ENCODE measurements at places on chromosomes 11 and 22.

DNA sequence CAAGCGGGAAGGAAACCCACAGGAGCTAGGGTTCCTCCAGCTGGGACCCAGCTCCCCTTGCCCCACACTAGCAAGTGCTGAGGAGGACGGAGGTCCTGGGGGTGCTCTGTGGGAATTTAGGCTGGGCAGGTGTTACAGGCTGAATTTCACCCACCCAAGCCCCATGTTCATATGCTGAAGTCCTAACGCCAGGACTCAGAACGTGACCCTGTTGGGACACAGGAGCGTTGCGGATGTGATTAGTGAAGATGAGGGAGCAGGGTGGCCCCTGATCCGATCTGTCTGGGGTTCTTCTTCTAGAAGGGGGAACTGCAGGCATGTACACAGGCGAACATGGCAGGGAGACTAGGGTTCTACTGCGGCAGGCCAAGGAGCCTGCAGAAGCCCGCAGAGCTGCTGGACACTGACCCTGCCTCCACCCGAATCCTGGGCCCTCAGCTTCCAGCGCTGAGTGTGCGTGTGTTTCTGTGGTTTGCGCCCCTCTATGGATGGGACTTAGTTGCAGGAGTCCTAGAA, 103.4 kb upstream of the FGF3 start:
- no peak for DNase-seq

GRCh38 chr22:29219881-29220670, 14.4 kb downstream of the EMID1 start:
- DNase-seq: no peak

- no peak for DNase-seq
These were observed 38.6 kb downstream of the SERGEF start for GRCh38 chr11:17974246-17974645.

- no peak for DNase-seq
These were observed 330.4 kb downstream of the TMEM135 start for GRCh38 chr11:87368151-87368550.

- DNase-seq: no peak
These were observed 2.6 kb downstream of the ANKRD13D start for GRCh38 chr11:67291481-67292381.

All from activated CD8-positive, alpha-beta memory T cell treated with anti-CD3 and anti-CD28 coated beads, Interleukin-2, amount 50 U/mL, for 4 hours (primary cell).